Stimulated activated CD4-positive, alpha-beta T cell treated with anti-CD3 and anti-CD28 coated beads, Interleukin-1b, Interleukin-23, amount 100 ng/mL, for 1 hour (primary cell): ENCODE measurements at places on chromosomes 7 and 10.

GRCh38 chr7:106901828-106902441, 36.9 kb downstream of the PIK3CG start:
- no peak for DNase-seq

GRCh38 chr10:78258323-78259030, 224.8 kb downstream of the RPS24 start:
- DNase-seq = no peak

- no peak for DNase-seq
Observed at GRCh38 chr10:80861882-80862281, 324.2 kb downstream of the SH2D4B start.

- no peak for DNase-seq
Observed at GRCh38 chr7:150736864-150737263, 354 bp upstream of the GIMAP5 start.

GRCh38 chr7:117854186-117854585, 19.1 kb downstream of the CTTNBP2 start:
- no peak for DNase-seq

DNA sequence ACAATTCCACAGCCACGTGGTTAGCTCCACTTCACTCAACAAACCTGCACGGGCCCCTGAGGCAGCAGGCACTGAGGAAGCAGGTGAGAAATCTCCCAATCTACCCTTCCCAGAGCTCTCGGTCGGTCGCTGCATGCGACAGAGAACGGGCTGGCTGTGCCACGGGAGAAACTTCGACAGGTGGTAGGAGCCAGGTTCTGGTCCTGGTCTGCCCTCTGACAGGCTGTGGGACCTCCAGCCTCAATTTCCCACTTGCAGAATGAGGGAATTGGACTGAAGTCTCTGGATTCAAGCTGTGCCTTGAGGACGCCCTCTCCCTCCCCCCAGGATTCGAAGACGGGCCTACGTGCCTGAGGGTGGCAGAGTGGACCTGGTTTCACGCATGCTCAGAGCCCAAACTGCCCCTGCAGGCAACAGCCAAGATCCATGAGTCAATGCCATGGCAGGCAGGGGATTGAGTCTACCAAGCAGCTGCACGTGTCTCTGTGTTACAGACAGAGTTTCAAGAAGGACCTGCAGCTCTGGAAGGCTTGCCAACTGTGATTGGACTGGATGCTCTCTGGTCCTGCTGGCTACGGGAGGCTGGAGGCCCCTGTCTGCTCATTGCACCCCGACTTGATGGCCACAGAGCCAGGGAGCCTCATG, 215.0 kb downstream of the USP6NL start:
- DNase-seq = no peak

DNA sequence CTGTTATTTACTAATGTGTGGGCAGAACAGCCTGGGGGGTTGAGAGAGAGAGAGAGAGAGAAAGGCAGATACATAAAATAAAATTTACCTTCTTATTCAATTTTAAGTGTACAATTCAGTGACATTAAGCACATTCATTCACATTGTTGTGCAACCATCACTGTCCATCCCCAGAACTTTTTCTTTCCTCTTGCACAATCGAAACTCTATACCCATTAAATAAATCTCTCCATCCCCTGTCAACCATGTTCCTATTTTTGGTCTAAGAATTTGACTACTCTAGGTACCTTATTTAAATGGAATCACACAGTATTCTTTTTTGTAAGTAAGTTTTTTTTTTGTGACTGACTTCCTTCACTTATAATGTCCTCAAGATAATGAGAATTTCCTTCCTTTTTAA, 181.6 kb downstream of the SND1 start:
- no peak for DNase-seq

DNA sequence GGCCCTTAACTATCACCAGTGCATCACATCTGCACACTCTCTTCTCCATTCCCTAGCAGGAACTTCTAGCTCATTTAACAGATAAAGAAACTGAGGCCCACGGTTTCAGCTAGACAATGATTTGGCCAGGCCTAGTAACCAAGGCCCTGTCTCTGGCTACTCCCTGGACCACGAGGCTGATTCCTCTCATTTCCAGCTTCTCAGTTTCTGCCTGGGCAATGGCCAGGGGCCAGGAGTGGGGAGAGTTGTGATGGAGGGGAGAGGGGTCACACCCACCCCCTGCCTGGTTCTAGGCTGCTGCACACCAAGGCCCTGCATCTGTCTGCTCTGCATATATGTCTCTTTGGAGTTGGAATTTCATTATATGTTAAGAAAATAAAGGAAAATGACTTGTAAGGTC, 13.5 kb downstream of the AQP1 start:
- DNase-seq = no peak

DNA sequence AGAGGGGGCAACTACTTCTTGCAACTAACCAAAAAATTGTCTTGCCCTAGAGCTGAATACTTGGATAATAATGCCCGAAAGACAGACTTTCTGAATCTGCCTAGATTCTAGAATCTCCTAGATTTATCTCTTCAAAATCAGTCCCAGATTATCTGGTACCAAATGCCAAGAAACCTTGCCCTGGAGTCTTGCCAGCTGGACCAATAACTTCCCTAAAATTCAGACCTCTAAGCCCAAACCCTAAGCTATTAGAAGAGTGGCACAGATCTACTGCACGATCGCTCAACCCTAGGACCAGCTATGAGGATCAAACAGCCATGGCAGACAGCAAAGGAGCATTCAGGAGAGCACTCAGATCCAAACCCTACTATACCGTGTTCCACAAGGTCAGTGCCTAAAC, 45.0 kb downstream of the ARMH3 start:
- DNase-seq = no peak

DNA sequence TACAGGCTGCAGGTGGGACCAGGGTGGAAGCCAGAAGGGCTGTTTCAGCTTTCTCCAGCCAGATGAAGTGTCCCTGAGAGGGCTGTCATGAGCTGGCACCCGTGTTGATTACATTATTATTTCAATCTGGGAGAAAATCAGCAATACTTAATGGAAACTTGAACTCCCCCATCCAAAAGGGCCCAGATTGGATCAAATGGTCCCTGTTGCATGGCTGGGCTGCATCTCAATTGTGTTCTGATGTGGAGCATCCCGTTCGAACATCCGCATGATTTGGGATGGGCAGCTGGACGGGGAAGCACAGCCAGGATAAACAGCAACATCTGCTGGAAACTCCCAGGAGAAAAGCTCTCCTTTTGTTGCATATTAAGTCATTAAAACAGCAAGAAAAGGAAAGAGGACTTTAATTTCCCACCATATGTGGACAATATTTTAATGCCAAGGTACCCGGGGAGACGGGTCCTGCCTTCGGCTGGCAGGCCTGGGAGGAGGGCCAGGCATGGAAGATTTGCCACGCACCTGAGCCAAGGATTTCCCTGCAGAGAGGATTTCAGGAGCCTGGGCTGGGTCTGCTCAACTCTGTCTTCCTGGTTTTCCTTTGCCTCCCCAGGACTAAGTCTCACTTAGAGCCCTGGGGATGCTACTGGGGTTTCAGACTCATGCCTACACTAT, 52.4 kb downstream of the NPTX2 start:
- DNase-seq = no peak
